Right renal cortex interstitium (tissue), 3 donors: ENCODE measurements at places on chromosomes 5 and 9.

GRCh38 chr5:52063186-52063585, 679.9 kb downstream of the ISL1 start:
- DNase-seq = no peak

DNA sequence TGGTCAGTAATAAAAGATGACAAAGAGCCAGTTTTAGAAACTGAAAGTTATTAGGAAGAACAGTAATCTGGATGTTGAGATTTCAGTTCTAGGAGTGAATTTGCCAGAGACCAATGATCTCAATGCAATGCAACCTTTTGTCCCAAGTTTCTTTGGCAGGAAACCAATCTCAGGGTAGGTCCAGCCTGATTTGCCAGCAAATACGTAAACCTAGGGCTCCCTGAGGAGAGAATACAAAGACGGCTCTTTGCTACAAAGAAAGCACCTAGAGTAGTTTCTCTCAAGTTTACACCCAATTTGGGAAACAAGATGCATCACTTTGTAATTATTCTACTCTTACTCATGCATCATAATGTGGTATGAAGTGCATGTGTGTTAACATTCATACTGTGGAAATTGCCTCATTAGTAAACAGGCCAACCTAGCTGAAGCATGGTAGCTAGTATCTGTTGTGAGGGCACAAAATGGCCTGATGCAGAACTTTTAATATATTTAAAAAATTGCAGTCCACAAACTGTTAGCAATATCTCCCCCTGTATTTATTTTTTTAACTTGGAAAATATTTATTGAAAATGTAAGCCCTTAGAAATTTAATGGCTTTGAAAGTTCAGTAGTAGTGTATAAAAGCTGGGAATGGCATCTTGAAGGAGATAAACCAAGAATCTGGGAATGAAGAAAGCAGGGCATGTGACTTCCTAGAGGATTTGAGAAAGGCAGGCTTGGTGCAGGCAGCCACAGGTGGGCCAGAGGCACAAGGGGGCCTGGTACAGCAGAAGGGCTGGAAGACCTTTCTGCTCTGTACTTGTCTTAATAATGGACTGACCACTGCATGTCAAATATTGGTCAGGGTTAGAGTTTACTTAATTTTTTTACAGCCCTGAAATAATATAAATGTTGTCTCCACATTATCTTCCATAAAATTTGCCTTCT, 59.5 kb downstream of the MAST4 start:
- DNase-seq = no peak

GRCh38 chr9:132631280-132631679, 38.5 kb downstream of the DDX31 start:
- no peak for DNase-seq

DNA sequence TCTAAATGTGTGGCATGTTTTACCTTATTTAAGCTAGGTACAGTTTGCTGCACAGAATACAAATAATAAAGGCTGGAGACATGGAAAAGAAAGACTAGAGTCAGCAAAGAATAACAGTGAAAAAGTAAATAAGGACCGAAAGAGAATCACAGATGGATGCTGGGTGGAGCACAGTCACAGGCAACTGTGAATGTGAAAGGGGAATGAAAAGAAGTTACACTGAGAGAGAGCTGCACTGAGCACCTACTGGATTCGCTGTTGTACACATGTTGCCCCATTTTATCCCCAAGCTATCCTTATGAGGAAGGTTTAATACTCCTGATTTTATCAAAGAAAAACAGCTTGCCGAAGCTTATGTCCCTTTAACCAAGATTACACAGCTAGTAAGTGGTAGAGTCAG, 165.4 kb upstream of the RGMB start:
- no peak for DNase-seq

DNA sequence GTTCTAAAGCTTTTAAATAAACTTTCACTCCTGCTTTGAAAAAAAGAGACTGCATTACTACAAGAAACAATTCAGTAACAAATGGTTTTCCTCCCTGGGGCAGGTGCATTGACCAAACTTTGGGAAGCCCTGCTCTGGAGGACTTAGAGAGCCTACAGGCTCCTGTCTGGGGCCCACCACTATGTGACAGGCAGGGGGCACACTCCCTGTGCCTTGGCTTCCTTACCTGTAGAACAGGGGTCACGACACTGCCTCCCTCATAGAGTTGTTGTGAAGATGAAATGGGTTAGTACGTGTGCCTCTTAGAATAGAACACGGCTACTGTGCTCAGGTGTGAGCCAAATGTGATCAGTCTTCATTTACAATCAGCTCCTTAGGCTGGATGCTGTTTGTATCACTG, 130.1 kb downstream of the GPBP1 start:
- DNase-seq = no peak
